Activated CD4-positive, alpha-beta memory T cell treated with anti-CD3 and anti-CD28 coated beads for 36 hours (primary cell): ENCODE measurements at places on chromosomes 2 and 18. TPM values are rescaled to one million over a fixed set of nuclear protein-coding genes. Genes with fewer than 3 reads are reported as not detected.

The PLEKHA3 gene
- total RNA-seq = 22.8 TPM

The MARCHF4 gene
- total RNA-seq = not detected

- no peak for DNase-seq
Measured at GRCh38 chr18:8787371-8787670, 82.0 kb downstream of the MTCL1 start.

DNA sequence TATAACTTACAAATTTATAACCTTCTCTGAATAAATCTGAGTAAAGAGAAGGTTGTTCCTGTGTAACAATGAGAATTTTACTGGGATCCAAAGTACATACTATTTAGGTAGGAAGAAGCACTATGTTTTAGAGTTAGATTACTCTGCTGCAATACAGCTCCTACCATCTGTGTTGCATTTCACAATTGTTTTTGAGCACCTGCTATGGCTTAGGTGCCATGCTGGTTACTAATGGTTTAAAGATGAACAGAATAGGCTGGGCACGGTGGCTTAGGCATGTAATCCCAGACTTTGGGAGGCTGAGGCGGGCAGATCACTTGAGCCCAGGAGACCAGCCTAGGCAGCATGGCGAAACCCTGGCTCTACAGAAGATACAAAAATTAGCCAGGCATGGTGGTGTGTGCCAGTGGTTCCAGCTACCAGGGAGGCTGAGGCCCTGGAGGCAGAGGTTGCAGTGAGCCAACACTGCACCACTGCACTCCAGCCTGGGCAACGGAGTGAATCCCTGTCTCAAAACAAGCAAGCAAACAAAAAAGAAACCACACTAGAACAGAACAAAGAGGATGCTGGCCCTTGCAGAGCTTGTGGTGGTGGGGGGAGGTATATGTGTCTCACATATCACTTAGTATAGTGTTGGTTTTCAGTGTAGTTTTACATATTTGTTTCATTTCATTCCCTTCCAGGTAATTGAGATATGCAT is 56.7 kb downstream of the SPTBN1 start:
- DNase-seq = no peak

DNA sequence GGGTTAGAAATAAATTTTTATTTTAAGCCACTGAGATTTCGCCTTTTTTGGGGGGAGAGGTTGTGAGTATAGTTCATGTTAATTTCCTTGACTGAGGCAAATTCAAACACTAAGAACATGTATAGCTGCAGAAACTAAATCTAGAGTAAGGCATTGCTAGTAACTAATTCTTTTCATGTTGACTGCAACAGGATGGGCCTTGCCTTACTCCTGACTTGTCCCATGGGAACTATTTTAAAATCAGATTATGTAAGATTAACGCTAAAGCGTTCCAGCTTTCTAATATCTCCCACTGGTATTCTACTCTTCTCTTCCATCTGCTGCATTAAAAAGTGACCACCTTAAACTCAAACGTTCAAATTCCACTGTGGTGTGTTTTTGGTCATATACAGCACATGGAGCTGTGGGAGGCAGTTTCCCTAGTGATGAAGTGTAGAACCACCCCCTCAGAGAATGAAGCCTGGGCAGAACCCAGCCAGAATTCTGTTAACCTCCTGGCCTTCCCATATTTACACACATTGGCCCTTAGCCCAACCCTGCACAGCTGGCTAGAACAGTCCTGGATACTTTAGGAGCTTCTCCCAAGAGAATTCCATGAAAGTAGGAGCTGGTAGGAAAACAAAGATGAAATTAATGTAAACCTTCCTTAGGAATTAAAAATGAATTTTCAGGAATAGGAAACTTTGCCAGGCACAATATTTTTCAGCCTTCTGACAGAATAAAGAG is 687.8 kb downstream of the SLC4A3 start:
- no peak for DNase-seq

DNA sequence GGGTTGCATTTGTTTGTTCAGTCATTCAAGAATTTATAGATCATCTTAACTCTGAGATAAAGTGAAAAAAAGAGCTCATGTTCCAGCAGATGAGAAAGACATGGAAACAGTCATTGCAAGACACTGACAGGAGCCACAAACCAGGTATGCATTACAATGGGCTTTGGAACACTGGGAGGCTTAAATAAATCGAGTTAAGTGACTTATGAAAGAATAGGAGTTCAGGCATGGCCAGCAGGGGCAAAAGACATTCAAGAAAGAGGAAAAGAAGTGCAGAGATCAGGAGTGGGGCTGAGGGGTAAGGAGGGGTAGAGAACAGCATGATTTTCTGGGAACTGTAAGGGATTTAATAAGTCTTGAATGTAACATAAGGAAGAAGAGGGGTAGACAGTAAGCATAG is 121.2 kb upstream of the EPC2 start:
- DNase-seq = no peak

DNA sequence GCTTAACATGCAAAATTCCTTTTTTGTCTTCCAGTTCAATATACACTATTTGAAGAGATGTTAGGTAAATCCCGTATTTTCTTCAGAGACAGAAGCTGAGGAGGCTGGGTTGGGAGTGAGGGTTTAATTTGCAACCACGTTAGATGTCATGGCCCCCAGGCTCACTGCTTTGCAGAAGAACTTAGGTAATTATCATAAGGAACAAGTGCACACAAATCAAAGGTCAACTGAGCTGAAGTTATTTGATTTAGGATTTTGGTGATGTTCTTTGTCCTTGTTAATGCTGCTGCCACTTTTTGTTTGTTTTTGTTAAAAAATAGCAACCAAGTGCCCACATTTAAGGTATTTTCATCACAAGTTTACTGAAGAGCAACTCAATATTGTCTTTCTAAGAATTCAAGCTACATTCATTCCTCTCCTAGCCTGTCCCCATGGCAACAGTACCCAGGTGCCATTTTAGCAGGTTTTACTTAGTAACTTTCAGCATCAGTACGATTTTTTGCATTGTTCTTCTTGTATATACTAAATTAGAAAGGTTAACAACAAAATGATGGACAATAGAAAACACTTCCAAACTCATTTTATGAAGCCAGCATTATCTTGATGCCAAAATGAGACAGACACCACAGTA is 62.9 kb upstream of the NDUFV2 start:
- no peak for DNase-seq

DNA sequence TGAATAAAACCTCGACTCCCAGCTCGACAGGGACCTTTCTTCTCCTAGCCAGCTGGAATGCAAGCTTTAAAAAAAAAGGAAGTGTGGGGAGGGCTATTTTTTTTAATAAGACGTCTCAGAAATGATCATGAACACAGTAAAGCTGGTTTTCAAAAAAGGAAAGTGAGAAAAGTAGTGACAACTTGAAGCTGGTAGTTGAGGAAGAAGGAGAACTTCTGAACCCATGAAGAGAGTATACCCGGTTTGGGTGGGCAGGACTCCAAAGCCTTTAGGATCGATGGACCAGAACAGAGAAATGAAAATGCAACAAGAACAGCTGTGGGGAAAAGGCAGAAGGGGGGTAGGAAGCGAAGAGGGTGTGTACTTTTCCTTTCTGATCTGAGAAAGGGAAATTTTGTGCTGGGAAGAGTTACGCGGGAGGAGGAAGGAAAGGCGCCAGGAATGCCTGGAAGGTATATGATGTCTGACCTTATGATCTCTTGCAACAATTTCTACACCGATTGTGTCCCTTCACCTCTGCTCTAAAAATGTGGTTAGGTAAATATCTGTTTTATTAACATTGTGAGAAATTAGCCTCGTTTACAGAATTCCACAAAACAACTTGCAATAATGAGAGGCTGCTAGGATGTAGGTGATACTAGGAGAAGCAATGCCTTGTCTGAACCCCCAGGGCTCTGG is 22.6 kb upstream of the CYP1B1 start:
- no peak for DNase-seq

- DNase-seq = peak; percentile 25
Measured at GRCh38 chr2:158191076-158191895, 89.6 kb downstream of the UPP2 start.
